ENCODE measurements at places on chromosomes 5 and 9.

DNA sequence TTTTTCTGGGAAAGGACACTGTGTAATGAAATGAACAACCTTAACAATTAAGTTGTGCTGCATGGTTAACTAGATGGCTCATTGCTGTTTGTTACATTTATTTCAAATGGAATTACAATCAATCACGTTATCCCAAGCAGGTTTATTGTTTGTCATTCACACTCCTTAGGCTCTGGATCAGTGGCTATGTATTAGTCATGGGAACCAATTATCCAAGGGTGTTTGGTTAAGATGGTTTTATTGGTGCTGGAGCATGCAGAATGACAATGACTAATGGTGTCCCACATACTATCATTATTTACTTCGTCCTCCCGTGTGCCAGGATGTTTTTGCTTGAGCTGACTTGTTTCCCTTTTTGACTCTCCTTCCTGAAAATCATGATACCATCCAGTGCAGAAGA is 10.6 kb upstream of the TRPC7 start:
- no peak for DNase-seq

DNA sequence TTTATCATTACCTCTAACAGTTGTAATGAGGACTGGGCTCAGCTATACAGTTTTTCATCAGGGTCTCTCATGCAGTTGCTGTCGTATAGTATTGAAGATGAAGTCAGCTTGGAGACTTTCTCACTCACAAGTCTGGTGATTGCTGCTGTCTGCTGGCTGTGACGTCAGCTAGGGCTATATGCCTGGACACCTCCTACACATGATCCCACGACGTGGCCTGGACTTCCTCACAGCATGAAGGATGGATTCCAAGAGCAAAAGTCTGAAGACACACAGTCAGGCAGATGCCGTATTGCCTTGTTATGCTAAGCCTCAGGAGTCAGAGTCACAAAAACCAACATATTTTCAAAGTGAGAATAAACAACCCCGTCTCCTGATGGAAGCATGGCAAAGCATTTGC is 193.3 kb downstream of the LURAP1L start:
- no peak for DNase-seq

- no peak for DNase-seq
Observed at GRCh38 chr9:76756268-76756640, 8.0 kb upstream of the PCA3 start.

GRCh38 chr5:143437666-143438273 is 34.3 kb upstream of the NR3C1 start:
- no peak for DNase-seq

- DNase-seq, result no peak
Observed at GRCh38 chr5:113202746-113203716, 226.4 kb downstream of the DCP2 start.

- no peak for DNase-seq
Observed at GRCh38 chr5:118325931-118326330, 662.4 kb downstream of the DTWD2 start.

- DNase-seq, result no peak
Observed at GRCh38 chr9:134607971-134608370, 33.6 kb upstream of the COL5A1 start.

DNA sequence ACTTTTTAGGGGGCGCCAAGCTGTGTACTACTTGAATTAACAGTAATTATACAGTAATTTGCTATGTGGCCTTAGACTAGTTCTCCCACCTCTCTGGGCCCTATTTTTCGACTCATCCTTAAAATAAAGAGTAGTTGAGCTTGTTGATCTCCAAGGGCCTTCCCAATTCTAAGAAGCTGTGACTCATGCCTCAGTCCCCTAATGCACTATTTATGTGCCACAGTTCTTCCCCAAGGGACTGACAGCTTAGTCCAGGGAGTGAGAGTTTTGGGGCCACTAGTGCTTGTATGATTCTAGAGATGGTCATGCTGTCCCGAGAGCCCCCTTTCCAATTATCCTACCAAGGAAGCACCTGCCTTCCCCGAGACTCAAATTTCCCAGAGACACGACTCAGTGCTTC is 149.7 kb downstream of the PAPPA start:
- no peak for DNase-seq

DNA sequence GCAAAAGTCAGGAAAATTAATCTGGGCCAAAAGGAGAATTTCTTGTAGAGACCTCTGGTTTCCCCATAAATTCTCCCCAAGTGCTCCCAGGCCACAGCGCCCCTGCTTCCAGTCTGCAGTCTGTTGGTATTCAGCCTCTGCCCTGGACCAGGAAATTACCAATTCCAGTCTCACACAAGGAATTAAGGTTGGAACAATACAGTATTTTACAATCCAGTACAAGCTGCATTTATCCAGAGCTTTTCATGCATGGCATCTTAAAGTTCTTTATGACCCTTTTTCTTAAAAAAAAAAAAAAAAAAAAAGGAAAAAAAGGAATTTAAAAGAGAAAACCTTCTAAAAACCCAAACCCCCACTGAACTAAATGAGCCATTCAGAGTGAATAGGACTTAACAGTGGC is 139.6 kb upstream of the RANBP3L start:
- DNase-seq, result no peak

GRCh38 chr9:28445211-28445610 is 871.9 kb upstream of the C9orf72 start:
- DNase-seq, result no peak

DNA sequence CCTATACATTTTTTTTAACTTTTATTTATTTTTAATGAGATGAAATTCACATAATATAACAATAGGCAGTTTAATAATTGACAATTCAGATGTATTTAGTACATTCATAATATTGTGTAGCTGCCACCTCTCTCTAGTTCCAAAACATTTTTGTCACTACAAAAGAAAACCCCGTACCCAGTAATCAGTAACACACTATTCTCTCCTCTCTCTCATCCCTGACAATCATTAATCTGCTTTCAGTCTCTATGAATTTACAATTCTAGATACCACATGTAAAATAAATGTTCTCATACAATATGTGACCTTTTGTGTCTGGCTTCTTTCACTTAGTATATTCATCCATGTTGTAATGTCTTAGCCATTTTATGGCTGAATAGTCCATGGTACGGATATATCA is 244.8 kb upstream of the DMRT1 start:
- DNase-seq, result no peak

DNA sequence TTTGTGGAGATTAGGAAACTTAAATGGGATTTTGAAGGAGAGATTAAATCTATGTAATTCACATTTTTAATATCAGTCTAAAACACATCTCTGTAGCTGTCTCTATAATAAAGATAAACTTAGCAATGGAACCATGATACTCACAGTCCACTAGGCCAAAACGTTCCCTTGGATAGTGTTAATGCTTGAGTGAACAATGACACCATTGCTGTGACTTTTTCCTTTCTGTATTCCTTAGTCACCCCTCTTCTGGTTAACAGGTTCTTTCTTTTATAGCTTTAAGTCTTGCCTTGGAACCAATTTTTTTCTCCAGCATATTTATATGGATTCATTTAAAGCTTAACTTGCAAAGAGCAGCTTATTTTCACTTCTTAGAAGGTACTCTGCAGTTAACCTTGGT is 63.3 kb downstream of the INSL6 start:
- DNase-seq, result no peak

GRCh38 chr5:32785611-32786254 is 74.6 kb downstream of the NPR3 start:
- no peak for DNase-seq

GRCh38 chr9:106701611-106702010 is 161.4 kb upstream of the ZNF462 start:
- no peak for DNase-seq

DNA sequence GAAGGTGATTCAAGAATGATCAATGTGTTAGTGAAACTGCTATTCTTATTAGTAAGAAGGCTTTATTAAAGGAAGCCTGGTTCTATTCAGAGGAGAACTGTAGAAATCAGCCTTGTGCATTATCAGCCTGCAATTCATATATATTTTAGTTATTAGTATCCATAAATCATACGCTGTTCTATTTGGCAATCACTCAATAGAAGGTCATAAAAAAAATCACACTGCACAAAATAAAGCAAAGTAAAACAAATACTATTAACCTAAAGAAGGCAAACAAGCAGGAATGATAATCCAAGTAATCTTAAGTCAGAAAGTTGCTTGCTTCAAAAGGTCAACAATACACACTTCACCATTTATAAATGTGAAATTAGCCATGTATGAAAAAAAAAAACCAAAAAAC is 138.1 kb downstream of the PDE4D start:
- DNase-seq, result no peak

- DNase-seq, result no peak
Observed at GRCh38 chr9:117772960-117773359, 68.8 kb downstream of the TLR4 start.

DNA sequence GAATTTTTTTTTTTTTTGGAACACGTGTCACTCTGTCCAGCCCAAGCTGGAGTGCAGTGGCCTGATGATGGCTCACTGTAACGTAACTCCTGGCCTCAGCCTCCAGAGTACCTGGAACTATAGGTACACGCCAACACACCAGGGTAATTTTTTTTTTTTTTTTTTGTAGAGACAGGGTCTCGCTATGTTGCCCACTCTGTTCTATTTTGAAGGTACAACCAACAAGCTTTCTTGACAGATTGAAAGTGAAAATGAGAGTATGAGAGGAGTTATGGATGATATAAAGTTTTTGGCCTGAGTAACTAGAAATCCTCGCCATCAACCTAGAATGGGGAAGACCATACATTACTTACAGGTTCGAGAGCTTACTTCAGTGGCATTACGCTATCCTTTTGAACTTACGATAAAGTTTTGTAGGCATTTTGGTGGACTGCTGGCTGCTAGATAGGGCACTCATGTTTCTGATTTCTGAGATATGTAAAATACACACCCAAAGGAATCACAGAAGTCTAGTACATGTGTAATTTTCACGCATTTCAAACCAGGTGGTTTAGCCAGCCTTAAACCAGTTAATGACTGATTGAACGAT is 806 bp upstream of the CDC42SE2 start:
- DNase-seq, result no peak

DNA sequence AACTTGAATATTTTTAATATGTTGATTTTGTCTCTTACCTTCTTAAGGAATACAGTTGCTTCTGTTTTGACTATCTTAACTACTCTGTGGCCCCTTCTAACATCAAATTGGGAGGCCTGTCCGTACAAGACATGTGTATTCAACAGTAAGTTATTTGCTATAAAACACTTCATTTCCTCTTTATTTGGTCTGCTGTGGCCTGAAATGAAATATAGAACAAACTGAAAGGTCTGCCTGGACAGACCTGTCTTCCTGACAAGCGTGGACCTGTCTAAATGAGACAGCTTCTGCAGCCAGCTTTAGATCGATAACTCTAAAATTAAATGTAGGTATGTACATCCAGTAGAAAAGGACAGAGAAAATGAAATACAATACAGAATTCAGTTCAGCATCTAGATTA is 2.2 kb upstream of the LPAR1 start:
- DNase-seq, result no peak

- DNase-seq, result no peak
Observed at GRCh38 chr9:68919661-68920060, 94.3 kb downstream of the PRKACG start.

DNA sequence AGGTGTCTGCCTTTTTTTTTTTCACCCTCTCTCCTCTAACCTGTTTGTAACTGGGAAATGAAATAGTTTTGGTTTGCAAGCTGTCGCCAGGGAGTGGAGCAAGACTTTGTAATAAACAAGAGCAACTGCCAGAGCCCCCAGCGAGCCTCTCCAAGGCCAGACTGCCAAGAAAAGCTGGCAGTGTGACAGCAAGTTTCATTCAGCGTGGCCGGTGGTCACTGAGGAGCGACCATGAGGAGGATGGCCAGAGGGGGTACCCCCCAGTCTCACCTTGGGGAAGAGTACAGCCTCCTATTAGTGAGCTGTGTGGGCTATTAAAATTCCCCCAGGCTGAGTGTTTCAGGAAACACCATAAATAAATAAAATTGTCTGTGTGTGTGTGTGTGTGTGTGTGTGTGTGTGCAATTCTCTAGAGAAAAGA is 49.9 kb downstream of the ZFAND5 start:
- DNase-seq, result no peak

DNA sequence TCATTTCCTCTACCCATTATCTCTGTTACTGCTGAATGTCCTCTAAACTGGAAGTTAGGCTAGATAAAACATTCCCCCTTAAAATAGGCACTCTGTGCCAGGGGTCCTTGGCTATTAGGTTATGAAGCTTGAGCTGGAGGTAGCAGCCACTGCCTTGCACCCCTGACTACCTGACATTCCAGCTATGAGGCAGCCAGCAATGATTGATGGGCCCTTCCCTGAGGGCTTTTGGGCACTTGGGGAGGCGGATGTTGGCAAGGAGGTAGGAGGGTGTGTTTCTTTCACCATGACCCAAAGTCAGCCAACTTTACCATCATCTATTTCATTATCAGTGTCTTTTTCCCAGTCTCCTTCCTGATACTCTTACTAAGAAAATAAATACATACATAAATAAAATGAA is 17.1 kb downstream of the TARS1 start:
- DNase-seq, result no peak

DNA sequence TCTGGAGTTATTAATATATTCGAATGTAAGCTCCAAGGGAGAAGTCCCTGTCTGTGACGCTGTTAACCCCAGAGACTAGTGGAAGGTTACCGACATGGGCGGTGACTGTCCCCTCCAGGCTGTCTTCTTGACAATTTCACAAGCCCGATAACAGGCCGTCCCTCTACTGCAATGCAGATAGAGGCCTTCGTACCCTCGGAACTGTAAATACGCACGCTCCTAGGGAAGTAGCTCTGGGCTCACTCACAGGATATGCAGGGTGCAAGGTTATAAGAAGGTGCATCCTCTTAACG is 680 bp upstream of the RFK start:
- DNase-seq, result peak; percentile 17

GRCh38 chr9:121721058-121721350 is 69.6 kb downstream of the DAB2IP start:
- DNase-seq, result no peak

DNA sequence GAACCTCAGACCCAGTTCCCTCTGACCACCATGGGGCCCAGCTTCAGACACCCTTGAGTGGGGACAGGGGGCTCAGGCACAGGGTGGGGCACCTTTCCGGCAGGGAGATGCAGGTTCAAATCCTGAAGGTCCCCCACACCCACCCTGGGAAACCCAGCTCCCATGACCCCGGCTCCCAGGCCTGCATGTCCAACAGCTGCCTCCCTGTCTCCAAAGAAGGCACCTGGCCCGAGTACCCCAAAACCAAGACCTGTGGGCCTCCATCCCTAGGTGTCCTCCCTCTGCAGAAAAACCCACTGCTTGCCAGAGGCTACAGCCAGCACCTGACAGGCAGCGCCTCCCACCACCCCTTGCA is 38.5 kb downstream of the VAV2 start:
- no peak for DNase-seq

DNA sequence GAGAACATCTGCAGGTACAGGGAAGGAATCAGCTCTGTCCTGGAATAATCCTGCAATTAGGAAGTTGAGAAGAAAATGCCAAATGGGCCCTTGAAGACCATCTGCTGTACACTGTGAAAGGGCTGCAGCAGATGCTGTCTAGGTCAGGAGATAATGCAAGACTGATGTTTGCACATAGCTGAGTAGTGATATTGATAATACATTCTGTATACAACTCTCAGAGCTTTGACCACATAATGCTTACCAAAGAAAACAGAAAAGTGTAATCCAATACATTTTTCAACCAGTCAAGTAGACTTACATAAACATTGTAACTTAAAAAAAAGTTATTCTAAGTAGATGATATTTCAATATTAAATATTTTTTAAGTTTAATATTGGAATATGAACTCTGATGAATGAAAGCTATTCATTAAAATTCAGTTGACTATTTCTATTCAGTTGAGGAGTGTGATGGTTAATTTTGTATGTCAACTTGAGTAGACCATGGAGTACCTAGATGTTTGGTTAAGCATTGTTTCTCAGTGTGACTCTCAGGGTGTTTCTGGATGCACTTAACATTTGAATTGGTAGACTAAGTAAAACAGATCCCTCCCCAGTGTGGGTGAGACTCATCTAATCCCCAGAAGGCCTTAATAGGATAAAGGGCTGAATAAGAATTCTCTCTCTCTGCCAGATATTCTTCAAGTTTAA is 380.1 kb upstream of the PRR16 start:
- DNase-seq, result no peak
